ENCODE measurements at places on chromosomes 12 and 14.

GRCh38 chr14:24279301-24280186 is 8.1 kb upstream of the RABGGTA start:
- DNase-seq = peak; percentile 76

- DNase-seq = peak; percentile 67
These were observed 602 bp downstream of the CHFR start for GRCh38 chr12:132886529-132887477.

DNA sequence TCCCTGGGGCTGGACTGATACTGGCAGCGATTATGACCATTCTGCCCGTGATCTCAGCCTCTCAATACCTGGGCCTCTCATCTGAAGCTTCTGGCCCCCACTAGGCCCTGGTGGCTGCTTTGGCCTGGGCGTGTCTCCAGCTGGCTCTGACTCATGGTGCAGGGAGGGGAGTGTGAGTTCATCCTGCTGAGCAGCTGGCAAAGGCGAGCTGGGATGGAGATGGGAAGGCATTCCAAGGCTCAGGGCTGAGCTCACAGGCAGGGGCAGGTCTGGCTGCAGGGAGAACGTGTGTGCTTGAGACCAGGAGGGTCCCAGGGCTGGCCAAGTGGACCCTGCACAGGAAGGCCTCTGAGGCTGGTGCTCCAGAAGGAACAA is 221.8 kb downstream of the TMEM121 start:
- DNase-seq = no peak

GRCh38 chr12:122839907-122840554 is 4.8 kb downstream of the HIP1R start:
- no peak for DNase-seq

GRCh38 chr12:120473807-120474615 is 4.5 kb upstream of the SRSF9 start:
- DNase-seq = no peak

GRCh38 chr12:128872303-128872702 is 19.0 kb downstream of the GLT1D1 start:
- DNase-seq = no peak

- peak; percentile 83 for DNase-seq
These were observed 30.2 kb downstream of the PEX5 start for GRCh38 chr12:7219599-7220243.

GRCh38 chr12:47795814-47796411 is 22.9 kb downstream of the SLC48A1 start:
- DNase-seq = no peak

DNA sequence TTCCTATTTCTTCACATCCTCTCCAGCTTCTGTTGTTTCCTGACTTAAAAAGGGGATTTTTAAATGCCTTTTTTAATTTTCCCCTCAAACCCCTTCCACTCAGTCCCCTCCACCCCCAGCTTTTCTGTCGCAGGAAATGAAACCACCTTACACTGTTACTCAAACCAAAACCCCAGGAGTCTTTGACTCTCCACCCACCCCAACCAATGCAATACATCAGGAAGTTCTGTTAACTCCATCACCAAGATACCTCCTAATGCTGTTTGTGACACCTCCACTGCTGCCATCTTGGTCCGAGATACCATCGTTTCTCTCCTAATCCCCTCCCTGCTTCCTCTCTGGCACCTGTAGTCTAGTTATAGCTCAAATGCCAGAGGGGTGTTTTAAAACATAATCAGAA is 25.4 kb upstream of the CPM start:
- DNase-seq = no peak

- no peak for DNase-seq
These were observed 24.4 kb downstream of the ETV6 start for GRCh38 chr12:11673666-11674461.

- DNase-seq = no peak
These were observed 463.9 kb downstream of the NPAS3 start for GRCh38 chr14:33402604-33403003.

GRCh38 chr12:3243376-3244084 is 166.4 kb downstream of the TSPAN9 start:
- DNase-seq = no peak

GRCh38 chr12:119594772-119595445 is 1.3 kb downstream of the TMEM233 start:
- DNase-seq = no peak

DNA sequence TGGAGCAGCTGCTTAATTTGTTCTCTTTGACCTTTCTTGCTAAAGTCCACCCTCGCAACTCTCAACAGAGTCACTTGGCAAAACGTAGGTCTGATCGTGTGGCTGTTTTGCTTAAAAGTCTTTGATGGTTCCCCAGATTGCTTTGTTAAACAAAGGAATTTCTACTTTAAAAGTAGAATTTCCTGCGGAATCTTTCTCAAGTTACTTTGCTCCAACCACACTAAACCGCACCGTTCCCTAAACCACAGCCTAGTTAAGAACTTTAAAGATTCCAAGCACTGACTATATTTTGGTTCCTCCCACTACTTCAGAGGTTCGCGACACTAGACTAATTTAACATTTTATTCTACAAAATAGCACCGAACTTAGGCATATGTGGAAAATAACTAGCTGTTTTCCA is 114.8 kb upstream of the FGD4 start:
- no peak for DNase-seq

DNA sequence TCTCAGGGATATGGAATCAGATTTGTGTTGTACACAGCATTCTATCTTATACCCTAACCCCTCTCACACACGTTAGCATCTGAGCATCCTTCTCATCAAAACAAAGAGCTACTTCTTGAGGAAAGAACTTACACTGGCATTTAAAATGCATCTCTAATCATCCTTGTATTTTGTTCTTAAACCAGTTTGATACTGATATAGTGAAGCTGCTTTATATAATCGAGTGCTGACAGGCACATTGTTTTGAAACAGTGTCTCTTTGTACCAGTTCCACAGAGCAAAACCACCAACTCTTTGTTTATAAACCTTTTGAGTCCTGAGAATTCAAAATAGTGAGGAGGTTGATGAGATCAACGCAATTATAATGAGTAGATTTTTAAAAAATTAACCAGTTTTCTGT is 8.8 kb downstream of the GPR33 start:
- DNase-seq = no peak

DNA sequence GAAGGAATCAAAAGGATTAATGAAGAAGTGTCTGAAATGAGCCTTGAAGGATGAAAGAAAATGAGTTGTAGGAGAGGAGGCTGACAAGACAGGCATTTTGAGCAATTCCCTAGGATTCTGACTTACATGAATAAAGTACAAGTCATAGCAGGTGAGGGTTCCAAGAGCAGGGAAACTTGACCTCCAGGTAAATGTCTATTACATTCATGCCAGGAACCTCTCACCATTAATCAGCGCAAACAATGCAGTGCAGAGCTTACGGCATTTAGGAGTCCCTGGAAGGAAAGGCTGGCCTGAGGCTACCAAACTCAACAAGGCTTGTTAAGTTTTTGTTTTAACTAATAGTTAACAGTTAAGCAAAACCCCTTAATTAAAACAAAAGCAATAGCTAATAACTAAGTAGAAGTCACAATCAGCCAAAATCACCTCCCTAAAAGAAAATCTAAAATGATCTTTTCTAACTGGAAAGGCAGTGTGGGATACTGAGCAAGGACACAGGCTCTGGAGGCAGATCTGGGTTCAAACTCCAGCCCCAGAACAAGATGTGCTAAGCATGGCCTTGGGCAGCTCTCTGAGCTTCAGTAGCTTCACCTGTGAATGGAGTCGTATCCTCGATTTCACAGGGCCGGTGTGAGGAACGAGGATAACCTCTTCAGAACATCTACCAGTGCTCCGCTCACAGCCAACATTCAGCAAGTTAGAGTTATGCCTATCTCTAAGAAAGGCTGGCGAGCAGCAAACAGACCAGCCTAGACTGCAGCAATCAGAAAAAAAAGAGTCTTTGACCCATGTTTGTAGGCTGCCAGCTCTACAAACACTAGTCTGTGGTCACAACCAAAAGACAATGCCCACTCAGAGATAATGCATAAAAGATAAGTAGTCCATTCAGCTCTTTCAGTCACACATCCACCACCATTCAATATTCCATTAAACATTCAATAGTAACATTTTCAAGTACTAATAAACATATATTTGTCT is 16.9 kb downstream of the PPTC7 start:
- DNase-seq = peak; percentile 52

DNA sequence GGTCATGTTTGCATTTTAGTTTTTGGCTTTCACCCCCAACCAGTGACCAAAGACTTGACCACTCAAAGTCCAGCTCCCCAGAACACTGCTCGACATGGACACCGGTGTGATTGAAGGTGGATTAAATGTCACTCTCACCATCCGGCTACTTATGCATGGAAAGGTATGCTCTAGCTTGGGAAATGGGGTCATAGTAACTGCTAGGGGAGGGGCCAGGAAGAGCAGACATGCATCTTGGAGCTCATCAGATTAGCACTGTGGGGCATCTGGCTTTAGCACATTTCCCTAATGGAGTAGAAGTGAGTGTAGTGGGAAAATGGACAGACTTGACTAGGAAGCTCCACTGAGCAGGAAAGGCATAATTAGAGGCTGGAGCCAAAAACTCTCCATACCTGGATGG is 2.8 kb downstream of the PCBP2 start:
- no peak for DNase-seq

DNA sequence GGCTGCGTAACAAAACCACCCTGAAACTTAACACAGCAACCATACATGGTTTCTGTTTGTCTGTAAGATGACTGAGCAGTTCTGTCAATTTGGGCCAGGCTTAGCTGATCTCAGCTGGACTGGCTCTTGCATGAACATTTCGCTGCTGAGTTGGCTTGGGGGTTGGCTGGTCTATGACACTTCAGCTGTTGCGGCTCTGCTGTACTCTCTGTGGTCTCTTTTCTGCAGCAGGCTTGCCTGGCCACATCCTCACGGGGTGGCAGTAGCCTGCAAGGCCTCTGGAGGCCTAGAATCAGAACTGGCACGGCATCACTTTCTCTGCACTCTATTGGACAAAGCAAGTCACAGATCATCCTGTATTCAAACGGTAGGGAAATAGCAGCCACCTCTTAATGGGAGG is 216.2 kb downstream of the BCL11B start:
- DNase-seq = peak; percentile 80

- peak; percentile 87 for DNase-seq
These were observed 126.1 kb downstream of the GCH1 start for GRCh38 chr14:54776361-54777001.

DNA sequence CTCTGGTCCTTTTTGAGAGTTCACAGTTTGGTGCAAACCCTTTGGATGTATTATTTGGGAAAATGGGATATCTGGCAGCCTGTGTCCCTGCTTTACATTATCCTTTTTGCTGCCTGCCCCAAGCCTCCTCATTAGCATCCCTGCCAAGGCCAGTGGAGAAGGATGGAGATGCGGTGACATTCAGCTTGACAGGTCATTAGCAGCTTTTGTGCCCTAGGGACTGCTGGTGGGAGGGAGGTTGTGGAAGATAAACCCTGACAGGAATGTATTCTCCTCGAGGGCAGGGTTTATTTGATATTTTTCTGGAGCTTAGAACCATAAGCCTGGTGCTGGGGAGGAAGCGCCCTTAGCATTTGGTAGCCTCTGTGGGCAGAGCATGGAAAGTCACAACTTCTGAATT is 49.3 kb downstream of the PTPN11 start:
- no peak for DNase-seq

DNA sequence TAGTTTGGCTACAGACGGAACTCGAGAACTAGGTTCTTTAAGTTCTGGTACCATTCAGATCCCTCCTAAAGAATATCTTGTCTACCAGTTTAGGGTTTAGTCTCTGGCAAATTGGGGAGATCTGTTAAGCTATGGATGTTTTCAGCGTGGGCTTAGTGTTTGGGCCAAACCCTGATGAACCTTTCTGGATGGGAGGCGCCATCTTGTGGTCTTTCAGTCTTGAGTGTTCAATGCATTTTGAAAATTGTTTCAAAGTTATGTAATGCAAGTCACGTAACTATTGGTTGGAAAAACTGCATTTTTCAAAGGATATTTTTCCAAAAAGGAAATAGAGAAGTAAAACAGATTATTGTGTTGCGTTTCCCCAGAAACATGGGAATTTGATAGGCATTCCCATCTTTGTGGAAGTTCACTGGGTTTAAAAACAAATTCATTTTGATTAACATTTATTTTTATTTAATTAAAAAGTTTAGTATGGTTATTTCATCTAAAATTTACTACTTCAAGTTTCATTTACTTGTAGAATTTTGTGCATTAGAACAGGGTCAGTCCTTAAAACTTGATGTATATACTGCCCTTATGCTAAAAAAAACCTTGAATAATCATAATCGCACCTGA is 169.0 kb downstream of the PRIMA1 start:
- no peak for DNase-seq

- DNase-seq = no peak
These were observed 447.2 kb downstream of the APAF1 start for GRCh38 chr12:99092100-99092851.

DNA sequence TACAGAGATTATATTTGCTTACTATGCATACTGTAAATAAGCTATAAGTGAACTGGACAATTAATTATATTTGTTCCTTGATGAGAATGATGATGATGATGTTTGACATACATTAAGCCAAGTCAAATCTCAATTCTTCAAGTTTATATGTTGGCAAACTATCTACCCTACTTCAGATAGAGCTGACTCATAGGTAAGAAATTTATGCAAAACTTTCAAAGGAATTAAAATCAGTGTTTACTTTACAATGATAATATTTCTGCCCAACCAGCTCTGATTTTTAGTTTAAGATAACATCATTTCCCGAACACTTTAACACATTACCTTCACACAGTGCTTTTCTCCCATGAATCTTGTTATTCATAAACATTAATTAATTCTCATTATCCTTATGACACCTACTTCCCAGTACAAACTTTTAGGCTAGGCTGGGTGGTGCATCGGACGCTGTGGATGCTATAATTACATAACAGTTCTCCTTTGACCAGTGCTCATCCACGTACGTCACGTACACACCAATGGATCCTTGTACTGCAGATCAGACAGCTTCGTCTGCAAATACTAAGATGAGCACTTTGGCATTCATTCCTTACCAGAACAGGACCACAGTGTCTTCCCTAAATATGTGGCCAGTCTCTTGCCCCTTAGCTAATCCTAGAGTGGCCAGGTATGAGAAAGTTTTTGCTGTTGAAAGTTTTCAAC is 18.3 kb downstream of the BMP4 start:
- DNase-seq = no peak

DNA sequence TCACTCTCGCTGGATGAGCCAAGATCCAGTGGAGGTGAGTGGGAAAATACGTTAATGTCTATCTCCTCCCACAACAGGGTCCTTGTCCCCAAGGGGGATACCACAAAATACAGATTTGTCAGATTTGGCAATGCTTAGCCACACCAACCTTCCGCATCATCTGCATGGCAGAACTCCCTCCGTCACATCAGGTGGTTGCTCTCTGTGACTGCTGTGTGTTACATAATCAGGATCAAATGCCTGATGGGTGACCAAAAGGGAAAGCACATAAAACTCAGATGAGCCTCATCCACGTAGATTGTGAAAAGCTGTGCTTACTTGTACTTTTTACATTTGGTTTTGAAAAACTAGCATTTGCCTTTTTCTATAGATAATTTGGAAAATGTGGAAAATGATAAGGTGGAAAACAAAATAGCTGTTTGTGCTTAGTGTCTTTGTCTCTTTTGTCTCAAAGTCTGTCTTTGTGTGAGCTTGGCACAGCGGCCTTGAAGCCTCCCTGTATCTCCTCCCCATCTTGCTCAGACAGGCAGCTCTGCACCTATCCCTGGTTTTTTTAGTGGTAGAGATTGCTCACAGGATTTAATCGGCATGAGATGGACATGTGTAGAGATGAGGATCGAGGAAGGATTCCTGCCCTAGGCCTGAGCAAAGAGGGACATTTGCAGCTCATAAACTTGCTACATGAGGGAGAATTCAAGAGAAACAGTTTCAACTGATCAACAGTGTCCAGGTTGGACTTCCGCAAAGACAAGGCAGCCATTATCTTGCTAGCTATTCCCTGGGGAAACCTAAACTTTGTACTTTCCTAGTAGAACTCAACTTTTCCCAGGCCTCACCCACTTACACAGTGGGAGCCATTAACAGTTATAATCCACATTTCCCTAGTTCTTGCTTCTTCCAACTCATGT is 3.6 kb upstream of the FGF6 start:
- DNase-seq = peak; percentile 40

Measured in activated CD8-positive, alpha-beta memory T cell treated with anti-CD3 and anti-CD28 coated beads for 24 hours (primary cell).